ENCODE measurements at places on chromosomes 7 and 10. TPM values are rescaled to one million over a fixed set of nuclear protein-coding genes. Genes with fewer than 3 reads are reported as not detected.

The ANKRD61 gene
- total RNA-seq = 0.72 TPM

The TRIP6 gene
- 75.8 TPM for total RNA-seq

The INHBA gene
- 3.1 TPM for total RNA-seq

The FFAR4 gene
- not detected for total RNA-seq

The PHF14 gene
- 41.2 TPM for total RNA-seq

GRCh38 chr10:32501906-32502305 is 56.0 kb downstream of the CCDC7 start:
- DNase-seq = no peak

GRCh38 chr10:122130474-122131110 is 140.5 kb upstream of the BTBD16 start:
- DNase-seq = no peak

GRCh38 chr10:30039988-30040387 is 19.4 kb downstream of the JCAD start:
- DNase-seq = no peak

- peak; percentile 50 for DNase-seq
These were observed 55.2 kb upstream of the GSDME start for GRCh38 chr7:24812305-24812945.

GRCh38 chr10:1824928-1825327 is 87.6 kb upstream of the ADARB2 start:
- DNase-seq = no peak

DNA sequence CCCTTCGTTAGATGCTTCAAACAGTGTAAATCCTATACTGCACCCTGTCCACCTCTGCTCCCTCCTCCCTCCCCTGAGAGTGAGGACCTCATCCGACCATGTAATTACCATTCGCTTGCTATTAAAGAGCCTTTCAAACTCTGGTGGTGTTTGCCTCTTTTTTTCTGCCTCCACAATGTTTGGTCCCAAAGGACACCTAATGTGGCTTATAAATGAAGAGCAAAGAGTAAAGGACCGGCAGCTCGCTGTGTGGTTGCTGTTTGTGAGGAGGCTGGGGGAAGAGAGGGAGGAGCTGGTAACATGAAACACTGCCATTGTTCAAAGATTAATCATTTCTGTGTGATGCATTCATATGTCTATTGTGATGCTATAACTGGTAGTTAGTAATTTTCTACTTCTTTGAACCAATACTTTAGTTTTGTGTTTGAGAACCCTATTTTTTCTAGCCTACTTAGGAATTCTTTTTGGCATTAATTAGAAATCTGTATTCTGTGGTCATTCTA is 27.9 kb downstream of the MTURN start:
- no peak for DNase-seq

GRCh38 chr7:79615871-79616640 is 162.6 kb upstream of the MAGI2 start:
- DNase-seq = no peak

- no peak for DNase-seq
These were observed 115.0 kb downstream of the PLXDC2 start for GRCh38 chr10:19930936-19931893.

GRCh38 chr10:87656431-87657072 is 3.1 kb upstream of the PAPSS2 start:
- no peak for DNase-seq

DNA sequence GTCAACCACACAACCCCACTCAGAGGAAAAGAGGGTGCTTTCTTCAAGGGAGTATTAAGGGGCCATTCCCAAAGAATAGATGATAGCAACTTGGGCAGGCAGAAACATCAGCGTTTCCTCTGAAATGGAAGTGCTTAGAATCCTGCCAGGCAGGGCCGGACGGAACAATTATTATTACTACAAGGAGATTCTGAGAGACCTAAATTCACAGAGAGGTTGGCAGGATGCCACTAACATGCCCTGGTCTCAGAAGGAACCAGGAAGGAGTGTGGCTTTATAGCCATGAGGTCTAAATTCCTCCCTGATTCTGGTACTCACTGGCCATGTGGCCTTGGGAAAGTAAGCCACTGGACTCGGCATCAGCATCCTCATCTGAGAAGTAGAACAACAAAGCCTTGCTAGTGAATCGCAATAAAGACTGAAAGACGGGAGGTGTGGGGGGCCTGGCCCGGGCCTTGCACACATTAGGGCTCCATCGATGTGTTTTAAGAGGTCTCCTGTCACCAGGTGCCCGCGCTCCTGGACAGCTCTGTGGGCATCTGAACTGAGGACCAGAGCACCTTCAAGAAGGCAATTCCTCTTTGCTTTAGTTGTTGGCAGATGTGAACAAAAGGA is 131.5 kb downstream of the OAT start:
- DNase-seq = no peak

GRCh38 chr10:114346176-114347031 is 57.9 kb downstream of the AFAP1L2 start:
- no peak for DNase-seq

DNA sequence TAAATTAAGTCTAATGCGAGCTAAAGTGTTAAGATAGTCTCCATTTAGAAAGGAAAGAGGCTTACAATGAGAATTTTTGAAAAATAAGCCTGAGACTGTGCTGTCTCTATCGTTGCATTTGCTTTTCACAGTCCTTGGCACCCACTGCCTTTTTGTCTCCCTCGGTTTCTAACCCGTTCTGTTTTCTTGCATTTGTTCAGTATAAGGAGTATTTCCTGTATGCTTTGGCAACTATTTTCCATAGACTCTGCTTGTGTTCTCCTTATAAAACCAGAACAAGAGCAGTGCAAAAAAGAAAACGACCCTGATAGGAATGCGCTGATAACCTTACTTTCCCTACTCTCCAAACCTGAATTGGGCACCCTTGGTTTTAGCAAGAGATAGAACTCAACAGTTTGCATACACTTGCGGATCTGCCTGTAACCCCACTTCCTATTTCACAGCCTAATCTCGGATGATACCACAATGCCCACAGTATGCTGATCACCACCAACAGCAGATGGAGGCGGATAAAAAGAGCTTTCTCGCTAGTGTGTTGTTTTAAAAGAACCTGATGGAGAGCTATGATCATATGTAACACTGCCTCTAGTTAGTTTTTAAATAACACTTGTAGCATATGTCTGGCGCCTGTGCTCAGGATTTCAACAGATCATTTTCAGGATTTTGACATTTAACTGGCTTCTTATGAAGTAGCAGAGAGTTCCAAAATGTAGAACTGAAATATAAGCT is 1.6 kb upstream of the ARHGAP12 start:
- no peak for DNase-seq
